Activated CD4-positive, CD25-positive, alpha-beta regulatory T cell treated with anti-CD3 and anti-CD28 coated beads, Interleukin-2, amount 50 U/mL, for 72 hours (primary cell): ENCODE measurements at places on chromosomes 2 and 18.

DNA sequence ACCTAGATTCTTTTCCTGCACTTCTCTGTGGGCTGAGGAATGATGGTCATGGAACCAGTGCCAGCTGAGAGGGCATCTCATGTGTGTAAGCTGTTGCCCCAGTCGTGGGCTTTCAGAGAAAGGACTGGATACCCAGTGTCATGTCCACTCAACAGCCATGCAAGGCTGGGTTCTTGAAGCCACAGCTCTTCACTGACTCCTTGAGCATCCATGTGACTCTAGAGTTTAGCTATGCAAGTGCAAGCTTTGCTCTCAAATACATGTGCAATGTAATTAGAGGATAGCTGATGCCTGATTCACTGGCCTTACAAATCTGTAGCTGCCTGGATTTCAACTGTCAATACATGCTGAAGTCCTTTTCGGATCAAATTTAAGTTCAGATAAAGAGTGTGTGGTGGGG is 46.8 kb upstream of the EML6 start:
- DNase-seq: no peak

GRCh38 chr2:85720533-85720932 is 26.4 kb downstream of the GNLY start:
- no peak for DNase-seq

DNA sequence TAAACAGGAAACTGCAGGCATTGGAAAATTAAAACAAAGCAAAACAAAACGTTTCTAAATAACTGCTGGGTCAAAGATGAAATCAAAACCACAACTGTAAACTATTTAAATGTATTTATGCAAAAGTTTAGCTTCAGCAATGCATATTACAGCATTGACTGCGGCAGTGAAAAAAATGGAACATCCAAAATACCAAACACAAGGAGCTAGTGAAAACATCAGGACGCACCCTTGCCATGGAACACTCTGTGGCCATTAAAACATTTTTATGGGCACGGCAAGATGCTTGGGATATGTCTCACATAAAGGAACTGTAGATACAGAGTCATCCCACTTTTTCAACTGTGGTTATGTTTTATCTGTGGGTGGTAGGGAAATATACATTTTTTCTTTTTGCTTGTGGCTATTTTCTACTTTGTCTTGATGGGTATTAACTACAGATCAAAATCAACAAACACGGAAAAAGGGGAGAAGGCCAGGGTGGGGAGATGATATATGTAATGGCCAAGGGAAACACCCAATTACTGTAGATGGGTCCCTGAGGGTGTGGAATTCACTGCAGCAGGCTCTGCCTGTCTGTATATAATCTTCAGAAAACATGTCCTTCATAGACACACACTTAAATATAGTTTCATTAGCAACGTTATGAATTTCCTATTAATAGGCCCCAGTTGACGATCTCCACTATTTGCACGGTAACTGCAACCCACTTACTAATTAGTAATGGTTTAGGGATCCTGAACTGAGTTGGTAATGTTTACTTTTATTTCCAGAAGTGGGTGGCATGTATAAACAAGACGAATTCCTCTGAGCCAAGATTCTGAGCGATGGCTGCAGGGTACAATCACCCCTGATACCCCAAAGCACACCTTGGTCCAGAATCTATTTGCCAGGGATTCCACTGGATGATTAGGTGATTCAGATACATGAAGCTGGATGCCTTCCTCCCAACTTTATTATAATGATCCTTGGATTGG is 110.5 kb downstream of the ACKR3 start:
- no peak for DNase-seq

- DNase-seq: no peak
Observed at GRCh38 chr2:50781646-50782045, 250.3 kb downstream of the NRXN1 start.

- no peak for DNase-seq
Observed at GRCh38 chr2:72425996-72426395, 278.3 kb upstream of the CYP26B1 start.

GRCh38 chr2:176500901-176501300 is 231.7 kb downstream of the MTX2 start:
- DNase-seq: no peak

GRCh38 chr2:150710916-150711315 is 223.4 kb upstream of the RND3 start:
- no peak for DNase-seq
